Activated gamma-delta T cell treated with anti-CD3 and anti-CD28 coated beads, Interleukin-2, amount 50 U/mL, for 16 hours (primary cell): ENCODE measurements at places on chromosomes 3 and 15.

GRCh38 chr3:170914212-170914611 lies 5.8 kb upstream of the EIF5A2 start:
- no peak for DNase-seq

DNA sequence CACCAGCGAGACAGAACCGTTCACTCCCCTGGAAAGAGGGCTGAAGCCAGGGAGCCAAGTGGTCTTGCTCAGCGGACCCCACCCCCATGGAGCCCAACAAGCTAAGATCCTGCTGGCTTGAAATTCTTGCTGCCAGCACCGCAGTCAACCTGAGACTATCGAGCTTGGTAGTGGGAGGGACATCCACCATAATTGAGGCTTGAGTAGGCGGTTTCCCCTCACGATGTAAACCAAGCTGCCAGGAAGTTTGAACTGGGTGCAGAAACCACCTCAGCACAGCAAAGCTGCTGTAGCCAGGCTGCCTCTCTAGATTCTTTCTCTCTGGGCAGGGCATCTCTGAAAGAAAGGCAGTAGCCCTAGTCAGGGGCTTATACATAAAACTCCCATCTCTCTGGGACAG lies 151.0 kb downstream of the MBNL1 start:
- no peak for DNase-seq

GRCh38 chr3:102488331-102488730 lies 53.5 kb downstream of the ZPLD1 start:
- no peak for DNase-seq

DNA sequence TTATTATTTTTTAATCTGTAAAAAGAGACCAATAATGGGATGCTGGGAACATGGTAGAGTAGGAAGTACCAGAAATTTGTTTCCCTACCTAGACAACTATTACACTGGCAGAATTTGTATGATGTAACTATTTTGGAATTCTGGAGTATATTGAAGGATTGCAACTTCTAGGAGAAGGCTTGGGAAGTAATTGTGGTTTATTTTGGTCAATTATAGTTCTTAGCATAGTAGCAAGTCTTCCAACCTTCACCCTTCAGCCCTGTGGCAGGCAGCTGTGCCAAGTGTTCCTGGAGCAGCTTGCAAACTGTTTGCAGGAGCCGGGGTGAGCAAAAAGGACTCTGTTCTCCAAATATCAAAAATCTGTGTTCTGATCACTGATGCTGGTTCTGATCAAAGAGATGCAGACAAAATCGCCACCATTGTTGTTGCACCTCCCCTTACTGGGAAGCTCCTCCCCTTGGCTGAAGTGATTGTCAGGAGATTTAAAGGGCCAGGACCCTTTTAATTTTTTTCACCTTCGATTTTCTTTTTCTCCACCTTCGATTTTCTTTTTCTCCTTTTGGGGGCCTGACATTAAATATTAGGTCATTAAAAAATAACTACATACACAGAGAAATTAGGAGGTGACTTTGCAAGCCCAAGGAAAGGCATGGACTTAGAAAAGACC lies 363.3 kb downstream of the SLC9A9 start:
- no peak for DNase-seq
